Activated CD8-positive, alpha-beta T cell treated with anti-CD3 and anti-CD28 coated beads, Interleukin-2, amount 10 ng/mL, durations not matched to agents 7 days and 5 days (primary cell): ENCODE measurements at places on chromosomes 3 and 15. TPM values are rescaled to one million over a fixed set of nuclear protein-coding genes. Genes with fewer than 3 reads are reported as not detected.

DNA sequence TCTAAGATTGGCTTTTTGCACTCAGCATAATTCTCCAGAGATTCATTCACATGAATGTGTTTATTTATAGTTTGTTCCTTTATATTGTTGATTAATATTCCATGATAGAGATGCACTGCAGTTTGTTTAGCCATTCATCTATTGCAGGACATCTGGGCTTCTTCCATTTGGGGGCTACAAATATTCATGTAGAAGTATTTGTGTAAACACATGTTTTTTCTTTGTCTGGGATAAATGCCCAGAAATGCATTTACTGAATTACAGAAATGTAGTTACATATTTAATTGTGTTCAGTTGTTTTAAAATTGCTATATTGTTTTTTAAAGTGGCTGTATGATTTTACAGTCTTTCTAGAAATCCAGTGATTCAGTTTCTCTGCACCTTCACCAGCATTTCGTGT, 635.0 kb downstream of the ZIC1 start:
- DNase-seq, result no peak

- no peak for DNase-seq
Measured at GRCh38 chr3:87398168-87398801, 121.9 kb upstream of the POU1F1 start.

- no peak for DNase-seq
Measured at GRCh38 chr3:52393131-52393807, 51.6 kb downstream of the SEMA3G start.

GRCh38 chr15:81087066-81087465, 47.0 kb upstream of the CFAP161 start:
- DNase-seq, result no peak

DNA sequence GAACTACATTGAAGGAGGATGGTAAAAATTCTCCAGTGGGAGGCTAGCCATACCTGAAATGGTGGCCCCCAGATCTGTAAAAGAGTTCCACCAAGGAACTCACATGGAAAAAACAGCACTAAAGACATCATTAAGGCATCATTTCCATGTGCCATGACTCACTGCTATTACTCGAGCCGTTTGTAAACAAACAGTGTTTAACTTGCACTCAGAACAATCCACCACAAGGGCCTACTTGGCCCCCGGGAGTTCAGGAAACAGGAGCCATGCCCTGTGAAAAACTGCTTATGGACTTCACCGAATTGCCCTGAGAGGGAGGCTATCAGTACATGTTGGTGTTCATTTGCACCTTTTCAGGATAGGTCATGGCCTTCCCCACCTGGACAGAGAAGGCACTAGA, 18.2 kb downstream of the CCR4 start:
- no peak for DNase-seq

DNA sequence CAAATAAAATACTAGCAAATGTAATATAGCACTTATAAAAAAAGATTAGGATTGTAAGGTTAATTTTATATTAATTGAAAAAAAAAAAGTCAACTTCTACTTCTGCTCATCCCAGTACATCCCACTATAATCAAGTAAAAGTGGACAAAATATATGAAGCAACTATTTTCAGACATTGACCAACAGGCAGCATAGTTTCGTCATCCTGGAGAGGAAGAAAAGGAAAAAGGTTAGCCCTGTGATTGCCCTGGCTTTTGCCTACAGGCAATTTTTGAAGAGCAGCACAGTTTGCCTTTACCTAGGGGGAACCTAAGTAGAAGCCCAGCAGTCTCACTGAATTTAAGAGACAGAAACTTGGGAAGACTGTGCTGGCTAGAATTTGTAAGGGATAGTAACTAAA, 52.2 kb upstream of the ACTC1 start:
- DNase-seq, result no peak

DNA sequence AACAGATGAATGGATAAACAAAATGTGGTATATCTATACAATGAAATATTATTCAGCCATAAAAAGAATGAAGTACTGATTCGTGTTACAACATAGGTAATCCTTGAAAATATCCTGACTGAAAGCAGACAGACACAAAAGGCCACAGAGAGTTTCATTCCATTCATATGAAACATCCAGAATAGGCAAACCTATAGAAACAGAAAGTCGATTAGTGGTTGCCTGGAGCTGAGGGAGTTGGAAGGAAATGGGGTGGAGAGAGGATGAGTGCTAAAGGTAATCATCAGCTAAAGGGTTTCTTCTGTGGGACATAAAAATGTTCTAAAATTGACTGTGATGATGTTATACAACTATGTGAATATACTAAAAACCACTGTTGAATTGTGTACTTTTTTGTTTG, 22.9 kb downstream of the FOXP1 start:
- no peak for DNase-seq

DNA sequence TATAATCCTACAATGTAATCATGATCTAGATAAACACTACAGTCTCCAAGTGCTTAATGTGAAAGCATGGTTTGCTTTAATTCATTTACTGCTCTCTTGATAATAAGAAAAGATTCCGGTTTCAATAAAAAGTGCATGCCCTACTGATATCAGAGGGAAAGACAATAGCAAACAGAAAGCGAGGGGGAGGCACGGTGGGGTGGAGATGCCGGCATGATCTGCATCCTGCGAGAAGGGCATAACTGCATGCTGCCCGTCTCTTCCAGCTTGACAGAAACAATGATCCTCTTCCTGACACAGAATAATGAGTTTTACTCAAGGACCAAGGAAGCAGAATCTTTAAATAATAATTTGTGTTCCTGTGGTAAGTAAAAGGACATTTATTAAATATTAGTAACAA, 51.7 kb downstream of the GOLIM4 start:
- DNase-seq, result no peak

GRCh38 chr15:67735896-67736295, 89.4 kb upstream of the SKOR1 start:
- DNase-seq, result no peak

GRCh38 chr3:189685291-189685690, 54.1 kb downstream of the TP63 start:
- DNase-seq, result no peak

DNA sequence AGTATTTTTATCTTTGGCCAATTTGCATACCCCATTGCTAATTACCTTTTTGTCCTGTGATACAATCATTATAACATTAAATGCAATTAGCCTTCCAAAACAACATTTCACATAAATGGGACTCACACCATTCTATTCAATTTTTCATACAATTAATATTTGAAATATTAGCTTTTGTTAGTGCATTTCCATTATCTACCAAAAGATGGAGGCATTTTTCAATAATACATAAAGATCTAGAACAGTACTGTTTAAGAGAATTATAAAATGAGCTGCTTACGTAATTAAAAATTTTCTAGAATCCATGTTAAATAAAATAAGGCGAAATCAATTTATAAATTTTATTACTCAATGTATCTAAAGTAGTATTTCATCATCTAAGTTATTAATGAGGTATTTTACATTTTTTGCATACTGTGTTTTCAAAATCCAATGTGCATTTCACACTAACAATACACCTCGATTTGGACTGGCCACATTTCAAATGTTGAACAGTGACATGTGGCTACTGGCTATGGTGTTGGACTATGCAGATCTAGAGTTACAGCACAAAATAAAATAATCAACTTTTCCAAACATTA, 74.3 kb downstream of the TJP1 start:
- DNase-seq, result no peak

GRCh38 chr15:85607842-85608241, 186.9 kb downstream of the KLHL25 start:
- no peak for DNase-seq

- DNase-seq, result no peak
Measured at GRCh38 chr15:66819084-66819483, 117.0 kb downstream of the SMAD6 start.

DNA sequence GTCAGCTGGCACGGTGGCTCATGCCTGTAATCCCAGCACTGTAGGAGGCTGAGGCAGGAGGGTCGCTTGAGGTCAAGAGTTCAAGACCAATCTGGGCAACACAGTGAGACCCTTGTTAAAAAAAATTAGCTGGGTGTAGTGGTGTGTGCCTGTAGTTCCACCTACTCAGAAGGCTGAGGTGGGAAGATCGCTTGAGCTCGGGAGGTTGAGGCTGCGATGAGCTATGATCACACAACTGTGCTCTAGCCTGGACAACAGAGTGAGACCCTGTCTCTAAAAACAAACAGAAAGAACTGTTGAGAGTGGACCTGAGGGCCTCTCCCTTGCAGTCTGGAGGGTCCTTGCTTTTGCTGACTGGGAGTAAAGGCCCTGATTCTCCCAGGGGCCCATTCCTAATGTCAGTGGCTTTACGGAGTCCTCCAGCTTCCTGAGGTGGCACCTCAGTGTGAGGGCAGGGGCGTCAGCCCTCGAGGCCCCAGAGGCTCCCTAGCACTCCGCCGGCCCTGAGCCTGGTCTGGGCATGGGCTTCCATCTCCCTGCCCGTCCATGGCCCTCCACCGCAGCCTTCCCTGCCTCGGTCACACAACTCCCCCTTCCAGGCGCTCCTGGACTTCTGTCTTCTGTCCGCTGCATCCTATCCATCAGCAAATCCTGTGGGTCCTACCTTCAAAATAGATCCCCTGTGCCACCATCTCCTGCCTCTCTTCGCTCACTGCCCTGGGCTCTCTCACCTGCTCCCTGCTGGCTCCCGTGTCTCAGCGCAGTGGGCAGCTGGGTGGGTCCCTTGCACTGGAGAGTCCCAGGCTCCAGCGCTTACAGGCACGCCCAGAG, 19.0 kb downstream of the FBLN2 start:
- no peak for DNase-seq

DNA sequence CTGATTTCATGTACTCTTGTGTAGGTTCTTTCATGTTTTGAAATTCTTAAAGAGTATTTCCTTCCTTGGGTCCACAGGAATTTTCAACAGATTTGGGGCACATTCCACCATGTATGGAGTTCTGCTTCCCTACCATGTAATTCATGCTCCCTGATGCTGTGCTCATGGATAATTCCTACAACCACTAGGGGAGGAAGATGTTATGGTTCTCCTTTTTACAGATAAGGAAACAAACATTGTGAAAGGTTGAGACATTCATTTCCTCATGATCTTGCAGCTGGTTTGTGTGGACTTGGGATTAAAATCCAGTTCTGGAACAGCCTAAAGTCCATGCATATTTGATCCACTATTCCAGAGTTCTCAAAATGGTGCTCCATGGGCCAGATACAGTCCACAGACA, 174.9 kb upstream of the FRMD4B start:
- no peak for DNase-seq

DNA sequence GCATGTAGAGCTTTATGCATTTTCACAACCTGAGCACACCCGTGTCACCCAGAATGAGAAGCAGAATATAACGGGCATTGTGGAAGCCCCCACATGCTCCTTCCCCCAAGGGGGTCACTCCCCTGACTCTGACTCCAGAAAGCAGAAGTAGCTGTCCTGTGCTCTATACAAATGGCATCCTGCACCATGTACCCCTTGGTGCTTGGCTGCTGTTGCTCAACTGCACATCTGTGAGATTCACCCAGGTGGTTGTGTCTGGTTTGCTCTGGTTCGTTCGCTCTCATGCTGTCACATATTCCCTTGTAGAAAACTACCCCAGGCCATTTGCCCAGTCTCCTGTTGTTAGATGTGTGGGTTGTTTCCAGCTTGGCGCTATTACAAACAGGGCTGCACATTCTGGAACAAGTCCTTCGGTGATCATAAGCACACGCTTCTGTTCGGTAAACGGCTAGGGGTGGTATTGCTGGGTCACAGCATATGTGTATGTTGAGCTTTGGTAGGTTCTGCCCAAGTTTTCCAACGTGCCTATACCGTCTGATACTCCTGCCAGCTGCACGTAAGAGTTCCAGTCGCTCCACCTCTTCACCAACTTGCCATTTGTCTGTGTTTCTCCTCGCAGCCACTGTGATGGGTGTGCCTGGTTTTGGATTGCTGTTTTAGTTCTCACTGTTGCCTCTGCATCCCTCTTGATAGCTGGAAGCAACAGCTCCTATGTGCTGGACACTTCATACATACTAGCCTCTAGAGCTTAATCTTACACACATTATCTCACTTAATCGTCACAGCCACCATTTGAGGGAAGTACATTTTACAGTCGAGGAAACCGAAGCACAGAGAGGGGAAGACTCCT, 65.4 kb upstream of the SLC6A6 start:
- DNase-seq, result no peak

DNA sequence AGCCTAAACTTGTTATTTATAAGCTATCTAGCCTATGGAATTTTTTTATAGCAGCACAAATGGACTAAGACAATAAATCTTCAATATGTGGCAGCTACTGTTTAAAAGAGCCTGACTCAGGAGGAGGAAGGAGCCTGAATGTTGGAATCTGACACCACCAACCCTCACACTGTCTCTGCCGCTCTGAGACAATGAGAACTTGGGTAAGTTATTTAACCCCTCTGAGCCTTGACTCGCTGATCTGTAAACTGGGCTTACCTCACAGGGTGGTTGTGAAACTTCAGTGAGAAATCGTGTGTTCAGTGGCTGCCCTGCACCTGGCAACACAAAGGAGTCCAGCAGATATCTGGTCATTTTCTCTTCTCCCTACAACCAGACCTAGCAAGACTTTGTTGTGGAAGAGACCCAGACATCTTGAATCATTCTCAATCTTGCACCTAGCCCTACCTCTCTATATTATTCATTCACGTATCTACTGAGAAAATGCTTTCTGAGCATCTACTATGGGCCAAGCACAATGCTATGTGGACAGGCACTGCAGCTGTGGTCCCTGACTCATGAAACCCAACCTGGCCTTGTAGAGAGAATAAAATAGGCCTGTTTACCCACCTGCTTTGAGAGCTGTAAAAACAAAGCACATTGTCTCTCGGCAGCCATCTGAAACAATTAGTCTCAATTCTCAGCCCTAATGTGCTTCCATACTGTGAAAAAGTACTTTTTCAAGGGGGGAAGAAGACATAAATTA, 81.9 kb upstream of the SLC25A36 start:
- DNase-seq, result no peak

- no peak for DNase-seq
Measured at GRCh38 chr15:38696790-38697495, 132.3 kb upstream of the RASGRP1 start.

GRCh38 chr3:89434621-89435380, 327.4 kb downstream of the EPHA3 start:
- DNase-seq, result no peak

DNA sequence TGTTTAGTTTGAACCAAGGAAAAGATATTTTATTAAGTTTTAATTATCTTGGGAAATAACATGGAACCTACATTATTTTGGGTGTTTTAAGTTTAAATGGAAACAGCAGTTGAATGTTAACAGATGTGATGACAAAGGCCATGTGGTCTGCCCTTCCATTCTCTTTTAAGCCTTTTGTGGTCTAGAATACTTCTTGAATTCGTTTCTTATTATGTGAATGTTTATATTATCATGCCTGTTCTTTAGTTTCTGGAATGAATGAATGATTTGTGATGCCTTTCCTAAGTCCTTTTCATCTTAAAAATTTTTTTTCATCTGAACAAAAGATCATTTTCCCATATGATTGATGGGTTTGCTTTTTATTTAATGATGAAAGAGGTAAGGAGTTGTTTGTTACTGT, 44.6 kb downstream of the SNRK start:
- no peak for DNase-seq

GOLGA8K gene
- 0.68 TPM for total RNA-seq

THAP10 gene
- total RNA-seq, result not detected

PPP1R14D gene
- total RNA-seq, result not detected

ZNF80 gene
- total RNA-seq, result 0.71 TPM

PPARG gene
- total RNA-seq, result not detected

SNX22 gene
- total RNA-seq, result 0.47 TPM

ALDH1A2 gene
- total RNA-seq, result not detected

NLGN1 gene
- not detected for total RNA-seq

USF3 gene
- total RNA-seq, result 16.3 TPM
